Left colon (tissue), 2 donors: ENCODE measurements at places on chromosomes 3 and 15. TPM values are rescaled to one million over a fixed set of nuclear protein-coding genes. Genes with fewer than 3 reads are reported as not detected.

The FBLN2 gene
- total RNA-seq = 20.7 TPM

The PLA2G4E gene
- total RNA-seq = not detected

The LDHAL6B gene
- total RNA-seq = not detected

The TMEM212 gene
- not detected for total RNA-seq

The CADPS gene
- 3.7 TPM for total RNA-seq

The SLC9C1 gene
- total RNA-seq = 0.43 TPM

The ATP13A5 gene
- total RNA-seq = not detected

The DNAH12 gene
- 0.17 TPM for total RNA-seq

The TM4SF4 gene
- 0.70 TPM for total RNA-seq

The REC114 gene
- not detected for total RNA-seq

The ATG7 gene
- total RNA-seq = 41.0 TPM

The GOLGA6L24 gene
- not detected for total RNA-seq

The BTLA gene
- 0.27 TPM for total RNA-seq

The ACOX2 gene
- 17.0 TPM for total RNA-seq

The SAMMSON gene
- total RNA-seq = not detected

The MEGF11 gene
- not detected for total RNA-seq

The PTX3 gene
- 1.2 TPM for total RNA-seq

The GATA2 gene
- total RNA-seq = 6.0 TPM

The FEZF2 gene
- not detected for total RNA-seq

The CAND2 gene
- total RNA-seq = 2.2 TPM

The RHCG gene
- total RNA-seq = 0.89 TPM

The RHOV gene
- total RNA-seq = 3.7 TPM

The GOLGA8T gene
- 0.22 TPM for total RNA-seq

The CHL1 gene
- 9.3 TPM for total RNA-seq

The HYAL1 gene
- total RNA-seq = 6.9 TPM
